ACHN (cell line): ENCODE measurements at places on chromosomes 2 and 18.

GRCh38 chr2:146496248-146496647 lies 1348.6 kb upstream of the ACVR2A start:
- DNase-seq, result no peak

DNA sequence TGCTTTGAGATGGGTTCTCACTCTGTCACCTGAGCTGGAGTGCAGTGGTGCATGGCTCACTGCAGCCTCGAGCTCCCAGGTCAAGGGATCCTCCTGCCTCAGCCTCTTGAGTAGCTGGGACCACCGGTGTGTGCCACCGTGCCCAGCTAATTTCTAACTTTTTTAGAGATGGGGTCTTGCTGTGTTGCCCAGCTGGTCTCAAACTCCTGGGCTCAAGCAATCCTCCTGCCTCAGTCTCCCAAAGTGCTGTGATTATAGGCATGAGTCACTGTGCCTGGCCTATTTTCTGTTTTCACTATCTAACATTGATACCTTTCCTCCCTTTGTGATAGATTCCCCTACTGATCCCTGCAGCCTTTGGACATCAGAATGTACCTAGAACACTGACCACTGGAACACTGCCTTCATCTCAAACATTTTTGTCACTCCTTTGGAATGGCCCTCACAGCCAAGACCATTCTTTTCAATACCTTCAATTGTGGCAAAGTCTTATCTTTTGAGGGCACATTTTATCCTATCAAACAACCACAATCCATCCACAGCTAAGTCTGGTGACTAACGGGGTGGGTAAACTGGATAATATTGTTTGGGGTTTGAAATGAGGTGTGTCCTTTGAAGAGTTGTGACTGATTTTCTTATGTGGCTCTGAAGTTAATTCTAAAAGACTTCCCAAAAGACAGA lies 43.7 kb downstream of the EPAS1 start:
- DNase-seq, result no peak

- DNase-seq, result no peak
These were observed 670.2 kb upstream of the ZEB2 start for GRCh38 chr2:145190031-145190703.

- DNase-seq, result no peak
These were observed 118.6 kb upstream of the CDC42EP3 start for GRCh38 chr2:37790019-37790418.

DNA sequence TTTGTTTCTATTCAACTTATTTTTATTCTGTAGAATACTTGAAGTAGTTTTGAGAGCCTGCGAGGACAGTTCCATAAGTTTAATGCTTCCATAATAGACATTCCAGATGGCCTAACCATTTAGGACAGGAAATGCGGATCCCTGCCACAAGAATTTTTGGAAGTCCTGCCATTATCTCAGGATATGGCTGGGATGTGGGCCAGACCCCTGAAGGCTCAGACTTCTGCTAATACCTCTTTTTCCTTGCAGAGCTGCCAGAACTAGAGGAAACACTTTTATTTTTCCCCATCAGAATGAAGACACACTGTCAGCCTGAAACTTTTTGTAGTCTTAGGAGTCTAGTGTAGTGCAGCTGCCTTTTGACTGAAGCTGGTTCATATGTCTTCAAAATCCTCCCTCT lies 806.5 kb downstream of the TDRD15 start:
- DNase-seq, result no peak

- no peak for DNase-seq
These were observed 256.4 kb downstream of the BCL2 start for GRCh38 chr18:63063171-63063570.

- no peak for DNase-seq
These were observed 4.5 kb upstream of the ITPRID2 start for GRCh38 chr2:181887045-181887444.

- DNase-seq, result no peak
These were observed 191.9 kb upstream of the SMAD2 start for GRCh38 chr18:48122376-48122775.

DNA sequence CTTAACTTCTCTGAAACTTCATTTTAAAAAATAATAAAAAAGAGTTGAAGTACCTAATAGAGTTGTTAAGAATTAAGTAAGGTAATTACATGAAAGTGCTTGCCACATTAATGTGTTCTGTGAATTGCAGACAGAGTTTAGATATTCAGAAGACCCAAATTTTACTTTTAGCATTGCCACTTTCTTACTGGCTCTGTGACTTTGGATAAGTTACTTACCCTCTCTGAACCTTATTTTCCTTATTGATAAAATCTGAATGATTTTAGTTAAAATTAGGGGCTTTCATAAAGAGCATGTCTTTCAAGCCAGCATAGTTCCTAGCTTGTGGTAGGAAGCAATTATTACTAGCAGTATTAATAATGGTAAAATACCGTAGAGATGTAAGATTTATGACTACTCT lies 101.2 kb upstream of the CREB1 start:
- DNase-seq, result no peak

- peak; percentile 37 for DNase-seq
These were observed 1.9 kb upstream of the ODC1 start for GRCh38 chr2:10449838-10450691.

DNA sequence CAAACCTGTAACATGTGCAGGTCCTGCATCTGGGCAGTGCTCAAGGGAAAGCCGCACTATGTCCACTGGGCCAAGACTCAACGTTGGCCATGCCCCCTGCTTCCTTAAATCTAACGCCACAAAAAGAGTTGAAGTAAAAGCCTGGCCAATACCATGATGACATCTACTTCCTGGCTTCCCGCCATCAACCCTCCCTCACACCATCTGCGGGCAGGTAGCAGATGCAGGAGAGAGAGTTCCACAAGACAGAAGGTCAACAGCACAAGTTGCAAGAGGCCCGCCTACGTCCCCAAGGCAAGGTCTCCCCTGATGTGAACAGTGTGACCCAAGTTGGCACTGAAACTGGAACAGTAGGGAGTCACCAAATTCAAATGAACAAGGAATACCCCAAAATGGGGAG lies 48.4 kb downstream of the ABCG8 start:
- no peak for DNase-seq
